KBM-7 (cell line): ENCODE measurements at places on chromosomes 11 and 22.

DNA sequence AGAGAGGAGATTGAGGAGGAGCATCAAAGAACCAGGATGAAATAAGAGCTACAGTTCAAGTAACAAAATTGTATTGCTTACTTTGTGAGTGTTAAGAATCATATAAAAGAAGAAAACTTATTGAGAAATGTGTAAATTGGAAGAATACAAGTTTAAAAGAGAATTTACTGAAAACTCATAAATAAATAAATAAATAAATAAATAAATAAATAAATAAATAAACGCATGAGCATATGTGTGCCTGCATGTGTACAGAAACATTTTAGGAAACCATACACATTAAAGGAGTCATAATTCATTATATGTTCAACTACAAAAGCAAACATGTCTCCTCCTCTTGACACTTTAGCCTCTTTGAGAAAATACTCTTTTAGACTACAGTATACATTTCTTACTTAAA is 42.6 kb downstream of the CNTN5 start:
- DNase-seq: no peak

- DNase-seq: no peak
Observed at GRCh38 chr11:73355109-73355508, 21.1 kb upstream of the RELT start.

DNA sequence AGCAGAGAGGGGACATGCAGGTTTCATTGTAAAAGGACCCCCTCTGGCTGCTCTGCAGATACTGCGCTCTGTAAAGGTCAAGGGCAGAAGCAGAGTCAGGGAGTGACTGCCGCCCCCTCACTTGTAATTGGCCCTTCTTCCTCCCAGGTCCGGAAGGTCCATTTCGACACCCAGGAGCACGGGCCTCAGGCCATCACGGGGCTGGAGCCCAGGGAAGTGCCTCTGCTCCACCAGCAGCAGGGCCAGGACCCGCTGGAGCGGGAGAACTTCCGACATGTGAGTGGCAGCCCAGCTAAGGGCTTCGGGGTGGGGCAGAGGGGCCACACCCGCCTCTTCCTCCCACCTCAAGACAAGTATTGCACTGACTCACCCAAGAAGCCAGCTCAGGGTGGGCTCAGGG is 24.0 kb upstream of the LRRC10B start:
- no peak for DNase-seq

DNA sequence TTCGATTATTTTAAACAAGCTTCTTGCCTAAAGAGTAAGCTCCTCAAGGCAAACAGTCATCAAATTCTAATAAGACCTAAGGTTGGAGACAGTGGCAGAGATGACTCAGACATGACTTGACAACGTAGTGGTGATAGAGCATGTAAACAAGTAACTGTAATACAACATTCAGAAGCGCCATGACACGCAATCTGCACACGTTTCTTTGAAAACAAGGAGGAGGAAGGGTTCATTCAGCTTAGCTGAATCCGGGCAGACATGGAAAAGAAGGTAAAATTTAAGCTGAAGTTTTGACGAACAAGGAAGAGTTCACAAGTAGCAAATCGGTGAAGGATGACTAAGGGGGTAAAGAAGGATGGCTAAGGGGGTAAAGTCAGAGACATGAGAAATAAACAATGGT is 152.4 kb upstream of the ZC3H12C start:
- DNase-seq: no peak

DNA sequence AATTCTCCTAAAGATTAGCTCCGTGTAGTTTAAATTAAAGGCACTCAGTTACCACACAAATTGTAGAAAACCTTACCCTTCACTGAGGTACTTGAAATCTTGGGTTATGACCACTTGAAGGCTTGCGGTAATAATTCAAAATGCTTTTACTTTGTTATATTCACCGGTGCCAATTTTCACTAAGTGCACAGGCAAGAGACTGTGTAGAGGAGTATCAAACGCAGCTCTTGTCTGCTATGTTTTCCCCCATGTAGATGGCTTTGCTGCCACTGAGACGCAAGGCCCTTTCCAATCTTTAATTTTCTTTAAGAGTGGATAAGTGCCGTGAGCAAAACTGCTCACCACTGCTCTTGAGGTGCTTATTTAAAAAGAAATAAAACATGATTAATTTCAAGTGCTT is 155.8 kb downstream of the CADM1 start:
- no peak for DNase-seq

DNA sequence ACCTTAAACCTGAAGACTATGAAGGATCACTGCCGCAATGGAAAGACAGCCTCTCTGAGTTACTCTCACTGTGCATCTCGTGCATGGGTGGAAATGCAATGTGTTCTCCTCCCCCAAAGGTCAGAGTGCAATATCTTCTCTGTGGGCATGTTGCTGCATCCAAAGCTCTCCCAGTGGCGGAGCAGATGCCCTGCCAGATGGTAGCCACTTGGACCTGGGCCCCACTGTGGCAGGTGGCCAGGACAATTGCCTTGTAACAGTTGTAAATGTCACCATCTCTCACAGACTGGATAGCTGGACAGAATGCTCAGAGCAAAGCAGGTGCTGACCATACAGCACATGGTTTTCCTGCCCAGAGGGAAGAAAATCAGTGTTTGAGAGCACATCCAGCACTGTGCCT is 542.0 kb downstream of the FAM181B start:
- DNase-seq: no peak

- DNase-seq: peak; percentile 67
Observed at GRCh38 chr11:10639350-10639749, 54.2 kb downstream of the IRAG1 start.

DNA sequence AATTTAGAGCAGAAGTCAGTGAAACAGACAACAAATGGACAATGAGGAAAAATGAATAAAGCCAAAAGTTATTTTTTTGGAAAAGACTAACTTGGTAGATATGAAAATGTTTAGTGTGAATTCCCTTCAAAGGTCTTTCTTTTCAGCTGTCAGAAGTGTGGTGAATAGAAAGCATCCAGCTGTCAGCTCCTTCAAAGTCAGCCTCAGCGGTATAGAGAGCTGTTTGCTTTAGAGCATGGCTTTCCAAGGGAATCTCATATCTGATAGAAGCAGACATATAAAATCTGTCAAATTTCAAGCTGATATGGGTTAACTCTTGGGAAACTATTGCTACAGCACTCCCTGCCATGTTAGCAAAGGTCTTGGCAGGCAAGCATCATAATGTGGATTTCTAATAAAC is 309.3 kb downstream of the CASP12 start:
- no peak for DNase-seq

DNA sequence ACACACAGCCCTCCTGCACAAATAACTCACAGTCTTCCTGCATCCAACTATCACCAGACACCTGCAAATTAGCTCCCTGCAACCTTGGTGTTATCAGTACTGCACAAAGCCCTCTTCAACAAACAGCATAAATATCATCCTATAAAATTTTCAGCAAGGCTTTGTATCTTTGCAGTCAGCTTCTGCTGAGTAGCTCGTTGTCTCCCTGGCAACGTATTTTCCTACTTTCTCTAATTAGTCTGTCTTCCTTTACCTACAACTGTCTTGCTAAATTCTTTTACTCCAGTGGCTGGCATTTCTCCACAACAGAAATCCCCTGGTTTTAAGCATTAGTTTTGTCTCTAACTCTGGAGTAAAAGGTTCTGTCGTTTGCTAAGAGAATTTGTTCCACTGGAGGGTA is 3.9 kb downstream of the OR8D4 start:
- DNase-seq: no peak

GRCh38 chr11:72776117-72776843 is 17.6 kb downstream of the STARD10 start:
- DNase-seq: no peak

DNA sequence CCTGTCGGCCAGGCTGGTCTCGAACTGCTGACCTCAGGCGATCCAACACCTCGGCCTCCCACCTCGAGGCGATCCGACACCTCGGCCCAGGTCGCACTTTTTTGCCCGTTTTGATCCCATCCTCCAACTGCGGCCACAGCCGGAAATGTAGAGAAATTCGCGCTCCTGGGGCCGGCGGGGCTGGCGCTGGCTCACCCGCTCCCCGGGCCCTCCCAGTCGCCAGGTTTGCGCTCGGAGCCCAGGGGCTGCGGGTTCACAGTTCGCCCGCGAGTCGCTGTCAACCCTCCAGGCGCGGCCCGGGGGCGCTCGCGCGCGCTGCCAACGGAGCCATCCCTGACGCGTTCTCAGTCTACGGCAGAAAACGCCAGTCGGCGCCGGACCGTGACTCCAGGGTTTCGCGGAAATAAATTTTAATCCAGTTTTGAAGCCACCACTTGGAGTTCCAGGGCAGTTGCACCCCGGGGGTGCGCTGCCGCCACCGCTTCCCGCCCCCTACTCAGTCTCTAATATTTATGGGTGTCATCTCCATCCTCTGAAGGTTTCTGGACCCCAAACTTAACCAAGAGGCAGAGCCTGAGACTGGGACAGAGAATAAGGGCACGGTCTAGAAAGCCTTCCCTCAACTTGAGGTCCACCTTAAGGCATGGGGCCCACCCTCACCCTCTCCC is 1.5 kb upstream of the KLHDC7B start:
- peak; percentile 85 for DNase-seq

DNA sequence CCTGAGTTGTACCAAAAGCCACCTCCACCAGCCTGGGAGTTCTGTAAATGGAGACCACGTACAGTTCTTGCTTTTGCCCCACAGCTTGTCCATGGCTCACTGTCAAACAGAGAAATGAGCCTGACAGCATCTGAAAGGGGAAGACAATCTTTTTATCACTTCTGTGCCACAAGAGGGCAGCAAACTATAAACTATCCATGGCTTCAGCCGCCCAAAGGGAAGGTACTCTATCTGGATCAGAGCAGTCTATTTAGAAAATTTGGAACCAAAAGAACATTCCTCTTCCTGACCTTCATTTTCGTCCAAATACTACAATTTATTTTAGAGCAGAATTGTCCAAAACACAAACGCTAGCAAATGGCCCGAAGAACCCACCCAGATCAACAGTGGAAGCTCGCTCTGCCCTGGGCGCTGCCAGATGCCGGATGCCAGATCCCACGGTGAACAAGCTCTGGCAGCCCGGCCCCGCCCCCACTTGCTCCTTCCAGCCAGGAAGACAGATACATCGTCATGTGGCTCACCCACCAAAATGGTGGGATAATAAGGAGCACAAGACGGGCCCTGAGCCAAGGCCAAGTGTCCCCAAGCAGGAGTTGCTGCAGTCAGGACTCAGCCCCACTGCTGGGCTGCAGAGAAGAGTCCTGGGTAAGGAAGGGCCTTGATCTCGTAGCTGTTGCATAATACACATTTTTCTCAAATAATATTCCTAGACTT is 23.9 kb upstream of the SCGB1A1 start:
- DNase-seq: peak; percentile 81

DNA sequence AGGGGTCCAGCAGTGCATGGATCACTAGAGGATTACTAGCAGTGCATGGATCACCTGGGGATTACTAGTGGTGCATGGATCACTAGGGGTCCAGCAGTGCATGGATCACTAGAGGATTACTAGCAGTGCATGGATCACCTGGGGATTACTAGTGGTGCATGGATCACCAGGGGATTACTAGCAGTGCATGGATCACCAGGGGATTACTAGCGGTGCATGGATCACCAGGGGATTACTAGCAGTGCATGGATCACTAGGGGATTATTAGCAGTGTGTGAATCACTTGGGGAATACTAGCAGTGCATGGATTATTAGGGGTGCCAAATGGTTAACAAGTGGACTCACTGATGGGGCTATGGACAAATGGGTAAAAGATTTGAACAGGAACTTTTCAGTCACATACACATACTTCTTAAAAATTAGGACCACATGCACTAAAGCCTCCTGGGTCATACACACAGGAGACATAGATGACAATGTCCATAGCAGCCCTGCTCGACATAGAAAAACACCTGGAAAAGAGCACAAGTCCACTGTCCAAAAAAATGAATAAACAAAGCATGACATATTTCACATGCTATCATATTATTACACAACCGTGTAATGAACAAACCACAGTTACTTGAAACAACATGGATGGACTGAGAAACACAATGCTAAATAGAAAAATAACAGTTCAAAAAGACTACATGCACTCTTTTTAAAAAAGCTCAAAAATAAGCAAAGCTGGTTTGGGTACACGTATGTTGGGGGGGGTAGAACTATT is 109.8 kb downstream of the CD44 start:
- DNase-seq: no peak

DNA sequence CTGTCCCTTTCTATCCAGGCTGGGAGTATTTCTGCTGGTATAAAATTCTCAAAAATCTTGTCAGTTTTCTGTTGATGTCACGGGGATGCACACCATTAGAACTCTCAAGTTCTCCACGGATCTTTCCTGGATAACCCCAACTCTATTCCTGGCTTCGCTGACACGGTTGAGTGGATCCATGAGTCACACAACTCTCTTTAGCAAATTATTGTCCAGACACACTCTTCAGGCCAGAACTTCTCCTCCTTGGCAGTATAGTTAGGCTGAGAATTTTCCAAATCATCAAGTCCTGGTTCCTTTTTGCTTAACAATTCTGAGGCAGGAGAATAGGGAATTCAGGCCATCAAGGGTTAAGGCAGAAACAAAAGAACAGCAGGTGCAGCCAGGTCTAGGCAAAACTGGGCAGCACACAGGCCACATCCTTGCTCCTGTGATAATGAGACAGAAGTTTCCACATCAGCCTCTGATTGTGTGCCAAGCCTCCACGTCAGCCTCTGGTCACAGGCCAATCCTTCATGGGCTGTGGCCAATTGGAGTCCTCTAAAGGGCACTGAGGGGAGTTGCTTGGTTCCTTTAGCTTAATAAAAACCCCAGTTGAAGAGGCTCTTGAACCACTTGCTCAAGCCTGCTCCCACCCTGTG is 5.7 kb upstream of the ACAT1 start:
- DNase-seq: no peak

DNA sequence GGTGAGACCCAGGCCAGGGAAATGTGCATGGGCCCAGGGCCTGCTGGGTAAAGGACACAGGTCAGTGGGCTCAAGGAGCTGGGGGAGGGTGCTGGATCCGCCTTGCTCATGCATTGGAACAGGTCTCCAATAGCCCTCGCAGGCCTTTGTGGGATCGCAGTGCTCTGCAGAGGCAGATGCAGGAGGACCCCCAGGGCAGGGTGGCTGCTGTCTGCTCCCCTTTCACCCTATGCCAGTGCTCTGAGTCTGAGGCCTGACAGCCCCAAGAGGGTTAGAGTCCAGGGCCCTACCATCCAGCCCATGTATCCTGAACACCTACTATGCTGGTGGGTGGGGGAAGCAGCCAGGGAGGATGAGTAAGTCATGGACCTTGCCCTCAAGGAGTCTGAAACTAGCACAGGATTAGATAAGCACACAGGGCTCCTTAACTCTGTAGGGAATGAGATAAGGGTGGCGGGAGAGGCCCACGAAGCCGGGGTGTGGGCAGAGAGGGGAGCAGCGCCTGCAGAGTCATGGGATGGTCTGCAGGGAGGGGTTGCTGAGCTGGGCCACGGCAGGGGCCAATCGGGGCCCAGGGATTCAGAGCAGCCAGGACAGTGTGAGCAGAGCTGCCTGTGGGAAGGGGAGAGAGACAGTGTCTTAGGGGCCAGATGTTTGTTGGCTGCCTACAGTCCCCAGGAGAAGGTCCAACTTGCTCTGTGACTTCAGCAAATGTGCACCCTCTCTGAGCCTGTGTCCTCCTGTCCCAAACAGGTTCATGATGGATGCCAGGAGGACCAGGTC is 10.5 kb upstream of the EHD1 start:
- peak; percentile 24 for DNase-seq

- DNase-seq: no peak
Observed at GRCh38 chr11:113563766-113564526, 88.7 kb upstream of the DRD2 start.
